ENCODE measurements at places on chromosomes 3 and 15.

DNA sequence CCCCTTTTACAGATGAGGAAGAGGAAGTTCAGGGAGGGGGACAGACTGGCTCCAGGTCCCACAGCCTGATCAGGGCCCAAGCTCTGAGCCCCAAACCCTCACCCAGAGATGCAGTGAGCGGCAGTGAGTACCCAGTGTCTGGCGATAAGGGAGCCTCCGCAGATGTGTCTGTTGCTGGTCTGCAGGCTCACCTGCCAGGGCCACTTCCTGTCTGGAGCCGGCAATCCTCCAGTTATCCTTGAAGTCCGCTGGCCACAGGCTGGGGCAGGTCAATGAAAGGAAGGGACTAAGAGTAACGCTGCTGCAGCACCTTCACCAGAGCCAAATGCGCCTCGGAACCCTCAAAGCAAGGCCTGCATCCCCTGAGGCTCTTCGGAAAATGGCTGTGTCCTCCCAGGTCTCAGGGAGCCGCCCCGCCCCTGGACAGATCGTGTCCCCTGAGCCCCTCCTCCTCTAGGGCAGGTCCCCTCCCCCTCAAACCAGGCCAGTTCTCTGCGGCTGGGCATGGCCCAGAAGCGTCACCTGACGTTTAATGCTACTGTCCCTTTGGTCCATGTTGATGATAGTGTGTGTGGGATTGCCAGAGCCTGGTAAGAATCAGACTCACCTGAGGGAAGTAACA is 51.5 kb downstream of the MYL3 start:
- no peak for DNase-seq

DNA sequence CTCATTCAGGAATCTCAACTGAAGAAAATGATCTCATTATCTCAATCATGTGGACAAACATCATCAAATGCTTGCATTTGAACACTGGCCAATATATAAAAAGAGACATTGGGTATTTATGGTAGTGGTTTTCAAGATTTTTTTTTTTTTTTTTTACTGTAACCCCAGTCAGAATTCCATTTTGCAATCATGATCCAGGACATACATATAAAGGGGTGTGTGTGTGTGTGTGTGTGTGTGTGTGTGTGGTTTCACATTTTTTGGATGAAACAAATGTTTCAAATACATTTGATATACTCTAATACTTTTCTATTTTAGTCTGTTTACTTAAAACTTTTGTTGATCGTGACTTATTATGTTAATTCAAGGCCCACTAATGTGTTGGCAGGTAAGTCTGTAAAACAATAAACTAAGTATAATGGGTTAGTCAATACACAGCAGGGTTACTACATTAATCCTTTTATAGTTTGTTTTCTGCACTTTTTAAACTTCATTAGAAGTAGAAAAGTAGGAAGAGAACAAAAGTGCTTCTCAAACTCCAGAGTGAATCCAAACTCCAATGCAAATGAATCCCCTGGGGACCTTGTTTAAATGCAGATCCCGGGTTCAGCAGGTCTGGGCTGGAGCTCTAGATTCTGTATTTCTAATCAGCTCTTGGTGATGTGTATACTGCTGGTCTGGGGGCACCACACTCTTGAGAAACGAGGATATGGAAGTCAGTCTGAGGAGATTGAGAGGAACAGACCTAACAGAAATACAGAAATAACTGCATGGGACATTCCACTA is 17.6 kb downstream of the THRB start:
- DNase-seq: no peak

DNA sequence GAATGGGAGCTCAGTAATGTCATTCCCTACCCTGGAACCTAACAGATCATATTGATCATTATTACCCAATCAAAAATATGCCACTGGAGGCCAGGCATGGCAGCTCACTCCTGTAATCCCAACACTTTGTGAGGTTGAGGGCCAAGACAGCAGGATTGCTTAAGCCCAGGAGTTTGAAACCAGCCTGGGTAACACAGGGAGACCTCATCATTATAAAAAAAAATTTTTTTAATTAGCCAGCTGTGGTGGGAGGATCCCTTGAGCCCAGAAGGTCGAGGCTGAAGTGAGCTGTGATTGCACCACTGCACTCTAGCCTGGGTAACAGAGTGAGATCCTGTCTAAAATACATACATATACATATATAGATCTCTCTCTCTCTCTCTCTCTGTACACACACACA is 10.2 kb downstream of the IGDCC4 start:
- DNase-seq: no peak

- DNase-seq: no peak
Observed at GRCh38 chr15:85482894-85483293, 102.5 kb downstream of the AKAP13 start.

DNA sequence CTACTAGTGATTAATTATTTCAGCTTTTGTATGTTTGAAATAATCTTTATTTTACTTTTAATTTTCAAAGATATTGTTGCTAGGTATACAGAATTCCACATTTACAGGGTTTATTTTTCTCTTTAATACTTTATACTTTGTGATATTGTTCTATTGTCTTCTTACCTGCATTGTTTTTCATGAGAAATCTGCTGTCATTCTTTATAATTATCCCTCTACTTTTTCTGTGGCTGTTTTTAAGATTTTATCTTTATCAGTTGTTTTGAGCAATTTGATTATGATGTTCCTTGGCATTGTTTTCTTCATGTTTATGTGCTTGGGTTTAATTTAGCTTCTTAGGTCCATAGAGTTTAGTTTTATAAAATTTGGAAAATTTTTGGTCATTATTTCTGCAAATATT is 168.6 kb downstream of the DTWD1 start:
- no peak for DNase-seq
